ENCODE measurements at places on chromosomes 6 and 20.

- peak; percentile 3 for DNase-seq
These were observed 74.1 kb downstream of the LAMA4 start for GRCh38 chr6:112180095-112180820.

GRCh38 chr20:19317237-19318069 lies 105.0 kb downstream of the SLC24A3 start:
- DNase-seq: no peak

DNA sequence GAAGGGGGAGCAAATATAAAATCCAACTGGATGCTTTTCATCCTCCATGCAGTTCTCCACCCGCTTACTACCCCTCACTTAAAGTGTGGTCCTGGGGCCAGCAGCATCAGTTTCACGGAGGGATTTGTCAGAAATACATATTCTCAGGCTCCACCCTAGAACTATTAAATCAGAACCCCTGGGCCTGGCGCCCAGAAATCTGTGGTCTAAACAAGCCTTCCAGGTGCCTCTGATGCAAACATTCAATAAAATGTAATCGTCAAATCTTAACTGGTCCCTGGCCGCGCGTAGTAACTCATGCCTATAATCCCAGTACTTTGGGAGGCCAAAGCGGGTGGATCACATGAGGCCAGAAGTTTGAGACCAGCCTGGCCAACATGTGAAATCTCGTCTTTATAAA lies 47.7 kb downstream of the ATXN1 start:
- no peak for DNase-seq

DNA sequence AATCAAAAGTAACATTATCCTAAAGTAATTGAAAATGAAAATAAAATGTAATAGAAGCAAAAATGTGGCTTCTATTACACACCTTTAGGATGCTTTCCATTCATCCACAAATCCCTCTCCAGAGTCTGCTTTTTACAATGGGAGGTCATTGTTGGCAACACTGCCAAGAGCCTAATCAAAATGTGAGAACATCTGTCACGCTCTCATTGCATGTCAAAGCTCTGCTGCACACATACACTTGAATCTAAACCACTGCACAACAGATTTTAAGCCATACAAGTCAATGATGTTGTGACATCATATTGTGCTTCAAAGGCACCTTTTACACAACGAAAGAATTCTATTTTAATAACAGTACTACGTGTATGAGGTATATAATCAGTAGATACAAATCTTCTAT lies 82.1 kb downstream of the PREP start:
- no peak for DNase-seq

- DNase-seq: no peak
These were observed 10.9 kb upstream of the FAM83D start for GRCh38 chr20:38915355-38915754.

DNA sequence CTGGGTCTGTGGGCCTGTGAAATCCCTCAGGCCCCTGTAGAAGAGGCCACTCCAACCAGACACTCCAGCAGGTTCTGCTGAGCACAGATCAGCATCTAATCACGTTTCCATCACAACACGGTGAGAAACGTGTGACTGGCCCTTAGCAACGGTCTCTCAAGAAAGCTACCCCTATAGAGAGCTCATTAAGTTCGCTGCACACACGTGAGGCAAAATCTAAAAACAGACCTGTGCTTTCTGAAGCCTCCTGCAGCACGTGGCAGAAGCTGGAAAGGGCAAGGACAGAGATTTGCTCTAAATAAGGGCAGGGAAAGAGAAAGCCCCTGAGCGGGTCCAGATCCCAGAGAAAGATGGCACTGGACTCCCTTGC lies 56.5 kb downstream of the GPR6 start:
- DNase-seq: no peak

GRCh38 chr20:1964061-1964460 lies 29.8 kb downstream of the PDYN start:
- DNase-seq: no peak

DNA sequence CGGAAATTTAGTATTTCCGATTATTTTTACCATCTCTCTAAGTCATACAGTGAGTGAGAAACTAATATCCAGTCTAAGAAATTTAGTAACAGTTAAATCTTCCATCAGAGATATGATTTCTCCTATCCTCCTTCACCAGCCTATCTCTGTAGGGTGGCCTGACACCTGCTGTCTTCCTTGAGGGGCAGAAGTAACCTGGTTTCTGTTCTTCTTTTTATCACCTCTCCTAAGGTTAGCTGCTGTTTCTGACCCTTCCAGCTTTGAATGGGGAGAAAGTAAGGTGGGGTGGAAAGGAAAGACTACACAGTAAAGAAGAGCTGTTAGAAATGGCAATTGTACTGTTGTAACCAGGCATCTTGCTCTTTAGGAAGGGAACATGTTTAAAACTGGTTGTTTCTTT lies 447.7 kb downstream of the PHF3 start:
- no peak for DNase-seq

DNA sequence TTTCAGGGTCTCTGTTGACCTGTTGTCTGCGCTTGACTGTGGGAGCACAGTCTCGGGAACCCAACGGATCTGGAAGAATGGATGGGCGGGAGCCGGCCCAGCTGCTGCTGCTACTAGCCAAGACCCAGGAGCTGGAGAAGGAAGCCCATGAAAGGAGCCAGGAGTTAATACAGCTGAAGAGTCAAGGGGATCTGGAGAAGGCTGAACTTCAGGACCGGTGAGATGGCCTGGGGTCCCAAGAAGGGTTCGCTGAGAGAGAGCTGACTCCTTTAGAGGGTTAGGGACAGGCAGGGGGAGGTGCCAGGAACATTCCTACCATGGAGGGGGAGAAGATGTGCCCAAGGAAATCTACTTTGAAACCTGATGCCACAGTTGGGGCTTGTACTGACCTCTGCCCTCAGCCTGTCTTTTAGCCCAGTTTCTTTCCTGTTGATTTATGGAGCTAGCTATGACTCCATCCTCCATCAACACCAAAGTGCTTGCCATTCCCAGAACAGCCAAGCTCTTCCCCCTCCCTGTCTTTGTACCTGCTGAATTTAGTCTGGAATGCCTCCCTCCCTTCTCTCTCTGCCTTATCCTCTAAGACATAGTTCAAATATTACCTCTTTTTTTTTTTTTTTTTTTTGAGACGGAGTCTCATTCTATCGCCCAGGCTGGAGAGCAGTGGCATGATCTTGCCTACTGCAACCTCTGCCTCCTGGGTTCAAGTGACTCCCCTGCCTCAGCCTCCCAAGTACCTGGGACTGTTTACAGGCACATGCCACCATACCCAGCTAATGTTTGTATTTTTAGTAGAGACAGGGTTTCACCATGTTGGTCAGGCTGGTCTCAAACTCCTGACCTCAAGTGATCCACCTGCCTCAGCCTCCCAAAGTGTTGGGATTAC lies 12.2 kb downstream of the CEP250 start:
- no peak for DNase-seq

GRCh38 chr6:154435400-154435945 lies 75.0 kb downstream of the CNKSR3 start:
- no peak for DNase-seq

DNA sequence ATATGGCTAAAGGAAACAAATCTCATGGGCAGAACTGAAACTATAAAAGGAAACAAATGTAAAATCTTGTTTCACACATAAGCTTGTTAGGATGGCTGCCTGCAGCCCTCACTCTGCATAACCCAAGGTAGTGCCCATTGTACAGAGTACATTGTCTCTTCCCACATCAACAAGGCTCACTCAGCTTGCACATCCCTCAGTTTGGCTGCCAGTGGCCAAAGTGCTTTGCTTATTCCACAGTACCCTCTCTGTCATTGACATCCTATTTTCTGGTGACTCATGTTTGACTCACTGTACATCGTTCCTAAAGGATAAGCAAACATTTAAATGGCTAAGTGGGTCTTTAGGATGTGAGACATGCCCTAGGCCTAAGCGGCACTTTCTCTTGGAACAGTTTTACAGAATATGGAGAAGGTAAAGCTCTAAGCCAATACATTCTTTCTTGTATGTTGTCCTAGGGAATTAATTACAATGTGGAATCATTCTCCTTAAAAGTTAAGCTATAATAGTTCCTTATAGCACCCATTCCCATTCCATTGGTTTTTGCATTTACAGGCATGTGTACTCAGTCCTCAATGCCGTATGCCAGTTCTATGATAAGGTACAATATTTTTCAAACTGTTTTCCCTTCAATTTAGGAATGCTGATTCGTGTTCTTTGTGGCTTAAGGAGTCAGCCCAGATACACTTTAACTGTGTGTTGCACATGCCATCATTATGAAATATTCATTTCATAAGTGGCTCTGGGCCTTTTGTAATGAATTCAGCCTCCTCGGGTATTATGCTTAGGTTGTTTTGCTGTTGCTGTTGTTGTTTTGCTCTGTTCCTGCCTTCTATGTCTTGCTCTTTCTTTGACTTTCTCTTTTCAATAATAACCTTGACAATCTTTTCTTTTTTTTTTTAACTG lies 5.5 kb downstream of the ANKEF1 start:
- DNase-seq: no peak

DNA sequence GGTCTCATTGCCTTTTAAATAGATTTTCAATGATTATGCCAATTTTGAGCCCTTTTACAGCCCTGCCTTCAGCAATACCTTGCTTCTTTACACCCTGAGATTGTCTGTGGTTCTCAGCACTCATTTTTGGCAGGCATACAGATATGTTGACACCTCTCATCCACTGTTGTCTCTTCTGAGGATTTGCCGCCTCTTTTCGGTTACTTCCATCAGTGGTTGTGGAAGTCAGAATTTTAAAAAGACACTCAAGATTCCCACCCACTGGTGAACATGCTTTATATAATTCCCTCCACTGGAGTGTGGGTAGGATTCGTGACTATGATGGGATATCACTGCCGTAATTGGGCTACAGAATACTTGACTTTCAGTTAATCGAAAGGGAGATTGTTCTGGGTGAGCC lies 37.4 kb upstream of the KIF13A start:
- no peak for DNase-seq

DNA sequence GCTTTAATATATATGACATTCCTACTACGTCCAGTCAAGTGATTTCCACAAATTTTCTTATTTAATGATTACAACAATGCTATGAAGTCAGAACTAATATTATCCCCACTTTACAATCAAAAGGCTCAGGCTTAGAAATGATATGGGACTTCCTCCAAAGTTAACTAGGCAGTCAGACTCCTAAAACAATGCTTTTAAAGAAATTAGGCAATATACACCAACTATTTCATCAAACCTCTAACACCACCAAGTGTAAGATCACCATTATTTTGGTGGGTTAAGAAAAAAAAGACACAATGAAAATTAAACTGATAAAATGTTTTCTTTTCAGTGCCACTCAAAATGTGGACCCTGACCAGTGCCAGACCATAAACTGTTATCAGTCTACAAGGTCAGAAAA lies 256.1 kb upstream of the RUNX2 start:
- no peak for DNase-seq

DNA sequence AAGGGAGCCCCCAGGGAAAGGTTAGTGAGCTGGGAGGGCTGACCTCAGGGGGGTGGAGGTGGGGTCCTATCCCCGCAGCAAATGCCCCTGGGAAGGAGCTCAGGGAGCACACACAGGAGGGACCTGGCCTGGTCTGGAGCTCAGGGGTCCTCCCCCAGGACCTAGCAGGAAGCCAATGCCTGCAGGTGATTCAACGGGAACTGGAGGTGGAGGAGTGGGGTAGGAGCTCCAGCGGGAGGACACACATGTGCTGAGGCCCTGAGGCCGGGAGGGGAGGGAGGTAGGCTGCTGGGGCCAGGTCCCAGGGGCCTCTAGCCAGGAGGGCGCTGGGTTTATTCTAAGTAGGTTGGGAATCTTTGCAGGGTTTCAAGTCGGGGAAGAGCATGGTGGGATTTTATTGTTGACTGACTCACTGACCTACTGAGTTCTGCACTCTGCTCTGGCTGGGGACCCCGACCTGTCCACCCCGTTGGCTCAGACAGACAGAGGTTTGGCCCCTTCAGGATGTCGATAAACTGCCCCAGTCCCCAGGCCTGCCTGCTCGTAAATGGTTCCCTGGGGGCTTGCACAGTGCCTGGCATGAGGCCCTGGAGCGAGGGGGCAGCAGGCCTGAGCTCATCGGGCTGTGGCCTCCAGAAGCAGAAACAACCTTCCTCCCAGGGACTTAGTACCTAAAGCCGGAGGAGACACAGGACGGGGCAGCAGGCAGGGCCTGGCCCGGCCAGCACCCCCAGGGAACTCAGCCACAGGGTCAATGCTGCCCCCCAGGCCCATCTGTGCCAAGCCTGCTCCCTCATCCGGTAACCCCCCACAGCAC lies 62.3 kb downstream of the RIPOR3 start:
- no peak for DNase-seq

- DNase-seq: no peak
These were observed 100.3 kb downstream of the REV3L start for GRCh38 chr6:111382476-111383294.

DNA sequence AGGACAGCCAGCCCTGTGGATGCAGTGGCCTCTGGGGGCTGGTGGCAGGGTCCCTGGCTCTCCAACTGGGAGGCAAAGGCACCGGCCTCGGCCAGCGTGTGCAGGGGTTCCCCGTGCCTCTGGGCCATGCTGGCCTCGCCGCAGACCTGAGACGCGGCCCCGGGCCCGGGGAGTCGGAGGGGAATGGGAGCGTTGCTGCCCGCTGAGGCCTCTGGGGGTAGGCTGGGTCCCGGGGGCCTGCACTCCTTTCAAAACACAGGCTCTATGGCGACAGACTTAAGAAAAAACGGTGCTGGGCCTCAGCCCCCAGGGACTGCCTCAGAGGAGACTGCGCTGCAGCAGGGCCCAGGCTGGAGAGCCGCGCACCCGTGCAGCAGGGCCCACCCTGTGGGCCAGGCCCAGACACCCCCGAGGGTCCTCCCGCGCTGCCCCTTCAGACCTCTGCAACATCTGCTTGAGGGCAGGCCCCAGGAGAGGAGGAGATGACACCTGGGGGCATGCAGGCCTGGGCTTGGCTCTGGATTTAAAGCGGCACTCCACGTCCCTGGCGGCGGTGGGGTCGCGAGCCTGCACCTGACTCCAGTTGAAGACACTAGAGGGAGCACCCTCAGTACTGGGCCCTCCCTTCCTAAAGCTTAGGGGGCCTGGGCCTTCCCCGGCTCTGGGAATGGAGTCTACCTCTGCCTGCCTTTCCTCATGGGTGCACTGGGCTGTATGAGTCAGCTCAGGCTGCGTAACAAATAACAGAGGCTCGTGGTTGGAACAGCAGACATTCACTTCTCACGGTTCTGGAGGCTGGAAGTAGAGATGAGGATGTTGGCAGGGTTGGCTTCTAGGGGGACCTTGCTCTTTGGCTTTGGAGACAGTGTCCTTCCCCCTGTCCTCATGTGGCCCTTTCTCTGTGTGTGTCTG lies 117.4 kb upstream of the RPS6KA2 start:
- DNase-seq: no peak

DNA sequence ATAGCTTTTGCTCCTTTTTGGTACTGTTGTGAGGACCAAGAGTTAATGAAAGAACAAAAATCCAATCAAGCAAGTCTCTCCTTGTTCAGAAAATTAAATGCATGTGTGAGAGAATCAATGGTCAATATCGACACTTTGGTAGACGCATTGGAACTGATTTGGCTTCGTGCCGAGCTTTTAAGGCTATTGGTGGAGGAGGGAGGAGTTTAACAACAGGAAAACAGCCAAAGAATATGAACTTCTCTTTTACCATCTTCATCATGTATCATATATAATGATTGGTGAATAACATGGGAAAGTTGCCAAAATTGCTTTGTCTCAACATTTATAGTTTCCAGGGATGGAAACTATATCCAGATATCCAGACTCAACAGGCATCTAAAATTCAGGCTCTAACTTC lies 266.5 kb upstream of the CITED2 start:
- no peak for DNase-seq
